ENCODE measurements at places on chromosomes 2 and 18.

DNA sequence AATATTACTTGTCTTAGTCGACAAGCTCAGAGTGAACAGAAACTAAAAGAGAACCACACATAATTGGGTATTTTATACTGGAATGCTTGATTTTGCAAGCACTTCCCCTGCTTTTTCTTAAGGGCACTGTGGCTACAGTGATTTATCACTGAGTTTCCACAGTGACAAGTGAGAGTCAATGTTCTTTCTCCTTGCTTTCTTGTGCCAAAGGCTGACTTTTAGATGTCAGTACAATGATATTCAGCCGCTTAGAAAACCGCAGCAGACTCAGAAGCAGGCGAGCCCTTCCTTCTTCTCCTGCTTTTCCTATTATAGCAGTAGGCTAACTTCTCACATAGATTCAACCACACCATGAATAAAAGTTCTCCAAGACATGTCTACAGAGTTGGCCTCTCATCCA is 1603.6 kb upstream of the NXPH2 start:
- no peak for DNase-seq

DNA sequence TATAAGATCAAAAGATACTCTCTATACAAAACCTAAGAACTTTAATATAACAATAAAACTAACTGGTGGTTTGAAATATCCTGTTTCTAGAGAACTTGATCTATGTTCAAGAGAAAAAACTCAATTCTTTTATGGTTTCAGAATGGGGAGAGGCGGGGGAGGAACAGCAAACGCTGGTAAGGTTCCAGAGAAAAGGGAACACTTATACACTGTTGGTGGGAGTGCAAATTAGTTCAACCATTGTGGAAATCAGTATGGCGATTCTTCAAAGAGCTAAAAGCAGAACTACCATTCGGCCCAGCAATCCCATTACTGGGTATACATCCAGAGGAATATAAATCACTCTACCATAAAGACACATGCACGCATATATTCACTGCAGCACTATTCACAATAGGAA is 17.2 kb downstream of the FAM98A start:
- no peak for DNase-seq

DNA sequence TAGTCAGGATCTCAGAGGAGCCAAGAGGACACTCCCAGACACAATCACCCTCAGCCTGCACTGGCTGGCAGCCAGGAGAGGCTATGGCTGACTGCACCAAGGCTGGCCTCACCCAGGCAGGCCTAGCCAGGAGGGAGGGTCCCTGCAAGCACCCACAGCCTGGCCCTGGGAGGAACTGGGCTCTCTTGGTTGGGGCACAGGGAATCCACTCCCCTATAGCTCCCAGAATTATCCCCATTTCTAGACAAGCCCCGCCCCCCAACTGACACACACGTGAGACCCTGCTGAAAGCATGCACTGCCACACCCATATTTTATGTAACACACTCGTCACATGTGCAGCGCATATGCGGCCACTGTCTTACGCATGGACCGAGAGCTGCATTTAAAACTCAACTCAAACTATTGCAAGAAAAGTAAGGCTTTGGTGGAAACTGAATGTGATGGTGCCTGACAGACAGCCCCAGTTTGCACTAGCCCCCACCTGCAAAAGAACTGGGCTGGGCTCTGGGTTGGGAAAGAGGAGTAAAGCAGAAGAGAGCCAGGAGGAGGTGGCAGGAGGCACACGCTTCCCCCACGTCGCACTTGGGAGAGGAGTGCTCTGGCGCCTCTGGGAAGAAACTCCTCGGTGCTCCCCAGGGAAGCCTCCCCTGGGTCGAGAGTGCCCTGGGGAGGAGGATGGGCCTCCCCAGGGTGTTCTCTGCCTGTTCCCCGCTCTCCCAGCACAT is 28.9 kb upstream of the ARHGEF4 start:
- DNase-seq: no peak

DNA sequence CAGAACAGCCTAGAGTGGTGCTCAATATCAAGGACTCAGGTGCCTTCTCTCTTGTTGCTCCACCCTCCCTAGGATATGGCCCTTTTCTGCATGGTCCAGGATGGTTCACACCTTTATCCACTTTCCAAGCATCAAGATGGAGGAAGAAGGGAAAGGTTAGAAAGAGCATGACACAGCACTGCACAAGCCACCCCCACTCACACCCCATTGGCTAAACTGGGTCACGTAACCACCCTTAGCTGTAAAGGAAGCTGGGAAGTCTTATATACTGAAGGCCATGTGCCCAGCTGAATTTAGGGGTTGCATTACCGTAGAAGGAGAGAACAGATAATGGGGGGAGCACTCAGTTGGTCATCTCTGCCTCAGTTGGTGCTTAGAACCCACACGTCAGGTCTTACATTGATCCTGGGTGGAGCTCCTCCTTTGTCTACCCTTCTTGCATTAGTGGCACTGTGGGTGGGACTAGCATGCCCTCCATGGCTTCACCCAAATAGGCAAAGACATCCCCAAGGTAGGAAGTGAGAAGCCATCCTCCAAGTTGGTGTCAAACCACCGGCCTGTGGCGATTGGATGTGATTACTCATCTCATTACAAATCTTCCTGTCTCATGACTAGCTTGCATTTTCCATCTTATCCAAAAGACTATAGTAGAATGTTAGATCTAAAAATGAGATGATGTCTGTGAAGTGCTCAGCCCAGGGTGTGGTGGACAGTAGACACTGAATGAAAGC is 248.5 kb downstream of the HAUS1 start:
- no peak for DNase-seq

DNA sequence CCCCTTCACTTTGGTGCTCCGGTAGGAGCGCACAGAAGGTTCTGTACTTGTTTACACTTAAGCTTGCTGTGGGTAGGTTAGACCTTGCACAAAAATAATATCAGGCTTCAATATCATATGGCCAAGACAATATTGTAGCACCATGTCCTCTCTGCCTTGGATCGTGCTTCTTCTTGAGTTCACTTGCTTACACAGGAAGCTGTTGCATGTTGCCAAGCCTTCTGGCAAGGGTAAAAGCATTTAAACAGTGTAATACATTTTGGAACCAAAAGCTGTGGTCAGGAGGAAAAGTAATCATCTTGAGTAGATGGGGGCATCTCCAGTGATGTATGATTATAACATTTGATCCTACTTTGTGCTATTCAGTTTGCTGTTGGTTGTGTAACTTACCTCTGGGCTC is 197.5 kb downstream of the LTBP1 start:
- no peak for DNase-seq

- DNase-seq: no peak
Measured at GRCh38 chr18:13624563-13625237, 101.7 kb downstream of the FAM210A start.

GRCh38 chr2:136750065-136750464 is 15.3 kb upstream of the THSD7B start:
- DNase-seq: no peak

GRCh38 chr2:171146633-171147032 is 14.1 kb downstream of the TLK1 start:
- DNase-seq: no peak

DNA sequence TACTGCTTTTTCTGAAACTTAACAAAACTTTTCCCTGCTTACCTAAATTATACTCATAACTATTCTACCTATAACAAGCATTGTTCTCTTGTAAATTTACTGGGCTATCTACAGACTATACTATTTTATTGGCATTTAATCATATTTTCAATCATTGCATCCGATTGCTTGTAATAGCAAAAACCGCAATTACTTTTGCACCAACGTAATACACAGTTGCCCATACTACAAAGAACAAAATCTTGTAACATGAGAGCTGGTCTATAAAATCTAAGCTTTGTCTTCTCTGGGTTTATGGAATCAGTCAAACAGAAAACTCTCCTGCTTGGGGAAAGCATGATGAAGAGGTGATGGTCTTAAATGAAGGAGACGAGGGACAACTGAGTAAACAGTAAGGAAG is 463.4 kb upstream of the ST6GAL2 start:
- DNase-seq: no peak

DNA sequence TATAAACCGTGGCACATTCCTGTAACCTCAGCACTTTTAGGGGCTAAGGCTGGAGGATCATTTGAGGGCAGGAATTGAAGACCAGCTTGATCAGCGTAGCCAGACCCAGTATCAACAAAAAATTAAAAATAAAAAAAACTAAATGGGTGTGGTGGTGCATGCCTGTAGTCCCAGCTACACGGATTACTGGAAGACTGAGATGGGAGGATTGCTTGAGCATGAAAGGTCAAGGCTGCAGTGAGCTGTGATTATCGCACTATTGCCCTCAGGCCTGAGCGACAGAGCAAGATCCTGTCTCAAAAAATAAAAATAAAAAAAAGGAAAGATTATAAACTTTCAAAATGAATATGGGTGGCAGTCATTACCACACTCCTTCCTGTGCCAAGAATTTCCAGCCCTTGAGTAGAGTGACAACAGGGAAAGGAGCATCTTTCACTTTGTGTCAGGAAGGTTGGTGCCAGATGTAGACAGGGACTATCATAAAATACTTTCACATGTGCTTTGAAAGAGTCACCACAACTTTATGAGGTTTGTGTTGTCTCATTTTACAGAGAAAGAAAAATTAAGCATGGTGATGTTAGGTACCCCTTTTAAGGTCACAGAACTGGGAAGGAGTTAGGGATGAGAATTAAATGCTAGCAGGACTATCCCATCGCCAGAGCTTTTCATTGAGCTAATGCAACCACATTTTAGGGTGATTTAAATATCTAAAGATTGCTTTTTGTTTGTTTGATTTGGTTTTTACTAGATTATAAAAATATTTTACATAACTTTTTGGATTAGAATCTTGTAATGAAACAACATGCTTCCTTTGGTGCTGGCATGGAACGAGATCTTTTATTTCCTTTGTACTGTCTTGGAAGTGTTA is 1617.4 kb upstream of the ACVR2A start:
- no peak for DNase-seq

GRCh38 chr2:1047485-1047884 is 96.8 kb downstream of the SNTG2 start:
- DNase-seq: peak; percentile 9

DNA sequence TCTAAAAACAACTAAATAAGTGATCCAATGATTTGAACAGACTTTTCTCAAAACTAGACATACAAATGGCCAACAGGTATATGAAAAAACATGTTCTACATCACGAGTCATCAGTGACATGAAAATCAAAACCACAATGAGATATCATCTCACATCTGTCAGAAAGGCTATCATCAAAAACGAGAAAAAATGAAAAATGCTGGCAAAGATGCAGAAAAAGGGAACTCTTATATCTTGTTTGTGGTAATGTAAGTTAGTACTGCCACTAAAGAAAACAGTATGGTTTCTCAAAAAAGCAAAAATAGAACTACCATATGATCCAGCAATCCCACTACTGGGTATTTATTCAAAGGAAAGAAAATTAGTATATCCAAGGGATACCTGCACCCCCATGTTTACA is 255.3 kb upstream of the FBXO11 start:
- DNase-seq: no peak

GRCh38 chr2:190408538-190409271 is 550 bp downstream of the MFSD6 start:
- peak; percentile 30 for DNase-seq

DNA sequence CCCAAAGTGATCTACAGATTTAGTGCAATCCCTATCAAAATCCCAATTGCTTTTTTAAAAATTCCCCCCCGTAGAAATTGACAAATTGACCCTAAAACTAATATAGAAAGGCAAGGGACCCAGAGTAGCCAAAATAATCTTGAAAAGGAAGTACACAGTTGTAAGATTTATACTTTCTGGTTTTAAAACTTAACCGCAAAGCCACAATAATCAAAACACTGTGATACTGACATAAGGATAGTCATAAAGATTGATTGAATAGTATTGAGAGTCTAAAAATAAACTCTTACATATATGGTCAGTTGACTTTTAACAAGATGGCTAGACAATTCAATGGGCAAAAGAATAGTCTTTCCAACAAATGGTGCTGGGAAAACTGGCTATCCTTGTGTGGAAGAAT is 58.7 kb upstream of the GAREM2 start:
- DNase-seq: no peak

GRCh38 chr2:85959826-85960225 is 71.0 kb upstream of the ST3GAL5 start:
- DNase-seq: no peak

- DNase-seq: peak; percentile 5
Measured at GRCh38 chr2:168913495-168913894, 12.4 kb downstream of the G6PC2 start.

GRCh38 chr2:12767541-12767940 is 50.8 kb downstream of the TRIB2 start:
- DNase-seq: no peak

DNA sequence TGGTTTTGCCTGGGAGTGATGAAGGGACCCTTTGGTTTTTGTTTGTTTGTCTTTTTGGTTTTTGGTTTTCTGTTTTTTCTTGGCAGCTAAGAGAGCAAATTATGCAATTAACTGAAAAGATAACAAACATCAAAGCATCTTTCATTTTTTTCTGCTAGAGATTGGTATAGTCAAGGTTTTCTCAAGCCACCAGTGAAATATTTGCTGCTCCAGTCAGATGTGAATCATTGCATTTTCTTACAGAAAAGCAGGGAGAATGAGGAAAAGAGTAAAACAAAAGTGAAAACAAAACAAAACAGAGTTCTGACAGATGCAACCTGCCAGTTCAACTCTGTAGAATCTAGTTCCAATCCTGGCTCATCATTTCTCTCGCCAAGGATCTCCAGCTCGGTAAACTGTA is 660.7 kb downstream of the DSC3 start:
- no peak for DNase-seq

DNA sequence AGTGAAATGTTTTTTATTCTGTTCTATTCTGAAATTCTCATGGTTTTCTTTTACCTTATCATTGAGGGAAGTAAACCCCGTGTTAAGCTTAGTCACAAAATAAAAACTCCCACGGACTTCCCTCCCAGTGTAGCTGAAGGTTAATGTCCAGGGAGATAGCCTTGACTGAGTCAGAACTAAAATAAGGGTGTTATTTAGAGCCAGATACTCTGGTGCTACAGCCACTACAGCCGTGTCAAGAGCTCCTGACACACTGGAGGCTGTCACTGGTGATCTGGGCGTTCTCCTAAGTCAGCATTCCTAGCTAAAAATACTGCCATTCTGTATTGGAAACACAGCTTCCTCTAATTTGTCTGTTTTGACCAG is 82.0 kb upstream of the RANBP2 start:
- DNase-seq: no peak

GRCh38 chr18:38606841-38607240 is 1041.2 kb upstream of the CELF4 start:
- DNase-seq: no peak

DNA sequence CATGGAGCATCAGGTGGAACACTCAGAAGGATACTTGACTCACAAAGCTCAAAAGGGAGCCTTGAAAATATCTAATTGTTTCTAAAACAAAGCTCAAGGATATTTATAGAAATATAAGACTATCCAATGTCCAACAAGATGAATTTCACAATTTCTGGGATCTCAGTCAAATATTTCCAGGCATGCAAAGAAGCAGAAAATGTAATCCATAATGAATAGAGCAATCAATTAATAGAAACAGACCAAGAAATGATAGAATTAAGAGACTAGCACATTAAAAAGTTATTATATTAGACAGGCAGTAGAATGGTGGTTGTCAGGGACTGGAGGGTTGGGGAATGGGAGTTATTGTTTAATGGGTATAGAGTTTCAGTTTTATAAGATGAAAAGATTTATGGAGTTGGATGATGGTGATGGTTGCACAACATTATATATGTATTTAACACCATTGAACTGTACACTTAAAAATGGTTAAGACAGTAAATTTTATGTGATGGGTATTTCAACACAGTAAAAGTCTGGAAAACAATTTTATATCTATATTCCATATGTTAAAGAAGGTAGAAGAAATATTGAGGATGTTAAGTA is 189.9 kb upstream of the PIEZO2 start:
- DNase-seq: no peak
